ENCODE measurements at places on chromosomes 1 and 21. TPM values are rescaled to one million over a fixed set of nuclear protein-coding genes. Genes with fewer than 3 reads are reported as not detected.

GRCh38 chr1:162736184-162736583 lies 54.3 kb upstream of the HSD17B7 start:
- no peak for DNase-seq

GRCh38 chr1:26553942-26554682 lies 24.6 kb downstream of the RPS6KA1 start:
- no peak for DNase-seq

DNA sequence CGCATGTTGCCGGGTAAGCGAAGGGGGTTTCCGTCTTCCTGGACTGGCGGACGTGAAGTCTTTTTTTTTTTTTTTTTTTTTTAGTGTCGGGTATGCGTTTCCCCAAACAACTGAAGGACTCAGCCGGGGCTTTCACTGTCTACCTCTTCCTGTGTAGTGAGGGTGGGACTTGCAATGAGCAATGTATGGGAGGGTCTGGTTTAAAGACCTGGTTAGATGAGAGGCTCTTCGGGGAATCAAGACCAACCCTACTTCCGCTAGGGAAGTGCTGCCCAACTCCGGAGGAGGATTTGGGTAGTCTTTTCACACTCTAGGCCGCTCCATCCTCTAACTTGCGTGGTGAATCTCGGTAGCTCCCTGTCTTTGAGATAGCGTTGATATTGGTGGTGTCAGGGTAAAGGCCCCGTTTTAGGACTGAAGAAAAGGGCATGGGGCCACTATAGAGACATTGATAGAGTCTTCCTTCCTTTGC lies 754 bp downstream of the PRRC2C start:
- DNase-seq: peak; percentile 46

- no peak for DNase-seq
These were observed 24.4 kb upstream of the BCAR3 start for GRCh38 chr1:93705892-93706500.

DNA sequence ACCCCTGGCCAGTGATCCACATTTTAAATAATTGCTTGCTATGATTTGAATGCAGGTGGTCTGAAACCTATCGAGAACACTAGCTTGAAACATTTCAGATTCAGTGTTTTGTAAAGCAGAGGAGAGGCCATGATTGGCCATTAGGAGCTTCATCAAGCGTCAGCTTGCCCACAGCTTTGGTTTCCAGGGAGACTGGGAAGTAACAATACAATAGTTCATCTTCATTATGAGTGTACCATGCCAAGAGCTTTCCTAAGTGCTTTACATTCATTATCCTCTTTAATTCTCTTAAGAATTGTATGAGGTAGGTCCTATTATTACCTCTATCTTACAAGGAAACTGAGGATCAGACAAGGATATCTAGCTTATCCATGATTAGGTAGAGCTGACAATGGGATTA lies 27.7 kb upstream of the ATP5PO start:
- no peak for DNase-seq

- no peak for DNase-seq
These were observed at the start of gene PLD5 for GRCh38 chr1:242524571-242525359. PLD5 (minus strand) TSS chr1:242524697.

- no peak for DNase-seq
These were observed 16.0 kb downstream of the NFIA start for GRCh38 chr1:61098333-61098732.

DNA sequence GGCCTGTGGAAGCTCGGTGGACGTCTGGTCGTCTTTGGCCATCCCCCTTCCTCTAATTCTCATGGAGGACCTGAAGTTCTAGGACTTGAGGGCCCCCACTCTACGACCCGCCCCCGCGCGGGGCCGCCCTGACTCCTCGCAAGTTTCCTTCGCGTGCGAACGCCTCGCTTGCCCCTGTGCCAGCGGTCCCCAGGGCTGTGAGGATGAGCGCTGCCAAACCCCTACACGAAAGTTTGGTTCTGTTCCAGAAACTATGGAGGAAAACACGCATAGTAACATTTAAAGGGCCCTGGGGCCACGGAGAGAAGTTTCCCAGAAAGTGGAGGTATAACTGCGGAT lies 304 bp upstream of the GNG12 start:
- no peak for DNase-seq

GRCh38 chr1:184956999-184957700 lies 17.2 kb downstream of the NIBAN1 start:
- DNase-seq: no peak

- DNase-seq: no peak
These were observed 12.1 kb downstream of the GREM2 start for GRCh38 chr1:240599830-240600229.

- DNase-seq: no peak
These were observed 9.8 kb upstream of the SLC19A1 start for GRCh38 chr21:45551783-45552695.

DNA sequence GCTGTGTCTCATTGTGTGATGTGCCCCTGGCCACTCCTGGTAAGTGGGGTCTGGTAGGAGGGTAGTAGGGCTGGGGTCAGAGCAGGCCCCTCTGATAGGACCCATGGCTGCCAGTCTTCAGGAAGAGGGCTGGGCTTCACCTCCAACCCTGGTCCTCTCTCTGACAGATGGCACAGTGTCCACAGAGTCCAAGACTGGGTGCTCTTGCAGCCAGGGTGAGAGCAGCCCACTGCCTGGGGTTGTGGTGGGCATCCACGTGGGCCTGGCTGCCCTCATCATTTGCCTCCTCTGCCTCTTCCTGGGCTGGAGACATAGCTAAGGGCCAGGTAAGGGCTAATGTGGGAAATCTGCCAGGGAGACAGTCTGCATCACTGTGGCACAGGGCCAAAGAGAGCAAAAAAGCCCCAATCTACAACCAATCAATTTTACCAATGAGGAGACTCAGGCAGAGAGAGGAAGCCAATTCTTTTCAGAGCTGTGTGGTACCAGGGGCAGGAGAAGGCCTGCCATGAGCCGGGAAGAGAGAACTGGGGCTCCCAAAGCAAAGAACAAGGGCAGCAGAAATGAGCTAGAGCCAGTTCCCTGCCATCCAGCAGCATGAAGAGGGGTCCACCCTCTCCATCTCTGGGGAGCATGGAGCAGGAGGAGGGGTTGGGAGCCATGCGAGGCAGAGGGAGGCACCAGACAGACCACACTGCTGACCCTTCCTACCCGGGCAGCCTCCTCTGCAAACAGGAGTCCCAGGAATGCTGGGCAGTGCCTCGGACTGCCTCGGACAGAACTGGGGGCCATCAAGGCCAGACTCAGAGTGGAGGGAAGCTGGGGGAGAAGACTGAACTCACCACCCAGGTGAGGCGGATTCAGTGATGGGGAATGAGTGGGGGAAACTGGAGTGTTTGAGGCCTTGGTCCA lies 26.8 kb downstream of the SLC27A3 start:
- DNase-seq: no peak

DNA sequence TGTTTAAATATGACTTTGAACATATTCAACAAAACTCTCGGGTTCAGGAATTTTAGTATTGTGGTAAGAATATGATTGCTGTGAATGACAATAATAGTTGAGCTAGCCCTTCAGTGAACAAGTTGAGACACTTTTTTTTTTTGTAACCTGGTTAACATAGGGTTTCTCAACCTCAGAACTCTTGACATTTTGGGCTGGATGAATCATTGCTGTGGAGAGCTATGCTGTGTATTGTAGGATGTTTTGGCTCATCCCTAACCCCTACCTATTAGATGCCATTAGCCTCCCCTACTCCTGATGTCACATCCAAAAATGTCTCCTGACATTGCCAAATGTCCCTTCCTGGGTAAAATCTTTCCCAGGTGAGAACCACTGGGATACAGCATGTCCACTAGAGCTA lies 113.7 kb downstream of the RUNX1 start:
- DNase-seq: no peak

DNA sequence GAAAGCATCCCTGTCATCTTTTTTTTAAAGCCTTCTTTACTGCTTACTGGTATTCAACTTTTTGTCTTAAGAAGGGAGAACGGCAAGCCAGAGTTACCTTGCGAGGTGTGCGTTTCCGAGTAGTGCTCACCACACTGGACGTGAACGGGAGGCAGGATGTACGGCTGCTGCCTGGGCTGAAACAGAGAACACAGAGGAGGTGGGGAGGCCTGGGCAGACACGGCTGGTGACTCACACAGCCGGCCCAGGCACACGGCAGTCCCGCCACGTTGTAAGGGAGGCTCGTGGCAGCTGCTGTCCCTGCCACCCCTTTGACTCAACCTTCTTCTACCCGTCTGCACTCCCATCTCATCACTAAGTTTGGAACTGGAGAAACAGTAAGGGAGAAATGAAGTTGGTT lies 105.8 kb downstream of the SMYD2 start:
- DNase-seq: no peak

LINGO4 gene
- not detected for polyA plus RNA-seq

ZFP69B gene
- 6.0 TPM for polyA plus RNA-seq

HSD3B1 gene
- polyA plus RNA-seq: 1.1 TPM

ACOT11 gene
- polyA plus RNA-seq: 13.7 TPM

TRPM2 gene
- polyA plus RNA-seq: 1.0 TPM

PRAMEF4 gene
- not detected for polyA plus RNA-seq

ACTA1 gene
- polyA plus RNA-seq: 1.9 TPM

CDCA8 gene
- polyA plus RNA-seq: 16.7 TPM

B3GALT2 gene
- 22.3 TPM for polyA plus RNA-seq
